ENCODE measurements at places on chromosomes 3 and 15. TPM values are rescaled to one million over a fixed set of nuclear protein-coding genes. Genes with fewer than 3 reads are reported as not detected.

THBS1 gene
- total RNA-seq: 513 TPM

CRYBG3 gene
- total RNA-seq: 22.6 TPM

SOX2 gene
- 2.9 TPM for total RNA-seq

FBXW12 gene
- not detected for total RNA-seq

STRIT1 gene
- total RNA-seq: not detected

LEKR1 gene
- total RNA-seq: not detected

LIPH gene
- total RNA-seq: 2.7 TPM

MST1R gene
- total RNA-seq: 38.1 TPM

DNA sequence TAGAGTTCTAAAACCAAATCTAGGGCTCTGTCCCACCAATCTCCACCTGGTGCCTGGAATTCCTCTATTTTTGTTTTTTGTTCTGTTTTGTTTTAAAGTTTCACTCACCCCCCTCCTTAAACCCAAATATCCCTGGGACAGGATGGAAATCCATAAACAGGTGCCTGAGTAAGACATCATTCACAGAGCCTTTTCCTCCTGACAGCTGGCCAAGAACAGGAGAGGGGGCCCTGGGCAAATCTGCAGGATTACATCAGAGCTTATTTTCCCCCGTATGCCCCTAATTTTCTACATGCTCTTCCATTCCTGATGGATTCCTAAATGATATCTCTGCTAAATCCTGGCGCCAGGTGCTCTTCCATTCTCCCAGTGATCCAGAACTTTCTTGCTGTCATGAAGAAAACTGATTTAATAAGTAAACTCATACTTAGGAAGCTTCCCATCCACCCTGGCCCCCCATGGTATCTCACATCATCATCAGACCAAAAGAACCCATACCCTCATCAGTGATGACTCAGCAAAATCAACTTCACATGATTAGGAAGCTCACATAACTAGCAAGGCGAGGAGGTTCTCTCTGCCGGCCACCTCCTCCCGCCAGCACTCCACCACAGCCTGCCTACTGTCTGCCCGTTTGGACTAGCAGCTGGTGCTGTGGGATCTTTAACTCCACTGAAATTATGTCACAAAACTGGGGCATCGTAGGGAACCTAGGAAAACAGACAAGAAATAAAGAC lies 61.0 kb downstream of the LIPC start:
- DNase-seq: no peak

- no peak for DNase-seq
These were observed 60.2 kb upstream of the TSEN2 start for GRCh38 chr3:12423918-12424630.

DNA sequence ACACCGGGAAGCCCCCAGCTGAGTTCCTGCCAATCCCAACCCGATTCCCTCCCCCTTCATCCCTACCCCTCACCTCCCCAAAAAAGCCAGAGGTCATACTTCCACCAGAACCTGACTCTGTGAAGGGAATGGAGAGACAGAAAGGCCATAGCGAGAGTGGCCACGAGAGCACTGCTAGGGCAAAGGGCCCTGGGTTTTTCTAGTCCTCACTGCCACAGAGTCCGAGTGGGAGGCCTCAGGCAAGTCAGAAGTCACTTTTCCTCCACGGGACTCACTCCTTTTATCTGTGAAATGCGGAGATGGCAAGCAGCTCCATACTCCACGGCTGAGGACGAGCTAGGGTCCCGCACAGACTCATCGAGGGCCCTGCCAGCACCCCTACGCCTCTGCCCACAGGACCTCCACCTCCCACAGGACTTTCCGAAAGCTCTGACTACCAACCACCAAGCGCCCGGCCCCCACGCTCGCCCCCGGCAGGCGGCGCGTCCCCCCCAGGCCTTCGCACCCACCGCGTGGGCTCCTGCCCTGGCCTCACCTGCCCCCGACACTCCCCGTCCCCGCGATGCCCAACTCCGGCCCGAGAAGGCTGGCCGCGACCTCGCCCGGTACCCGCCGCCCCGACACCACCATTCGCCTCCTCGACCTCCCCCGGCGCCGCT lies 792 bp downstream of the ATP13A3 start:
- no peak for DNase-seq

- no peak for DNase-seq
These were observed 25.1 kb downstream of the DTWD1 start for GRCh38 chr15:49645941-49646340.

- no peak for DNase-seq
These were observed 60.7 kb downstream of the FSIP1 start for GRCh38 chr15:39721893-39722292.

GRCh38 chr3:120286465-120286864 lies 1.4 kb upstream of the GPR156 start:
- no peak for DNase-seq

GRCh38 chr3:18308096-18308650 lies 117.0 kb downstream of the SATB1 start:
- DNase-seq: no peak

DNA sequence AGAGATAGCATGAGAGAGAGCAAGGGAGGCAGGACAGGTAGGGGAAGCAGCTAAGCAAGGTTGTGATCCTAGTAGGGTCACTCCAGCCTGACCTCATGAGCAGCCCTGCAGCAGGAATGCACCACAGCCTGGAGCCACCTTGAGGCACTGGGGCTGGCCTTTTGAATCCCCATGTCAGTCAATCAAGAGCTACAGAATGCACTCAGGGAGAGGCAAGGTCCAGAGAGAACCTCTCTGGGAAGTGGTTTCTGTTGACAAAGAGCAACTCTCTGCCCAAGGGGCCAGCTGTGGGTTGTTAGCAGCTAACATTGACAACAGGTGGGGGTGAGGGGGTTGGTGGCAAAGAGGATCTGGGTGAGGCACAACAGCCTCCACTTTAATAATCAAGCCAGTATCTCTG lies 54.6 kb downstream of the TRANK1 start:
- DNase-seq: no peak

- DNase-seq: no peak
These were observed 1222.1 kb downstream of the OTOL1 start for GRCh38 chr3:162718697-162719096.

DNA sequence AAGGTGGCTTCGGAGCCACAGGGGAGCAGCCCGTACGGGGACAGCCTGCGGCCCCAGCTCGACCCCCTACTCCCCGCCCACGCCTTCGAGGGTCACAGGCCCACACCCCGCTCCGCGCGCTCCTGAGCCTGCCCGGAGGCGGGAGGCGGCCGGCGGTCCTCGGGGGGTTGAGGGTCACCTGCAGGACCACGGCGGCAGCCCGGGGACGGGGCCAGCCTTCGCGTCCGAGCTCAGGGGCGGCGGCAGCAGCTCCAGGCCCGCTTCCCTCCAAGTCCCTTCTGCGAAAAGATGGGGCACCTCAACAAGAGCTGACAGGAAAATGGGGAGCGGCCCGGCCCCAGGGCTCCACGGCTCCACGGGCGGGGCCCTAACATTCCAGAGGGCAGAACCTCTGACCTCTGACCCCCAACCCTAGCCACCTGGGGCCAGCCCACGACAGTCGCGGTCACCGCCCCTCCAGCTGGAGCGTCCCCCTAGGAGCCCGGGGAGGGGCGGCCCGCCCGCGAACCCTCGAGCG lies 428 bp downstream of the LYSMD4 start:
- no peak for DNase-seq

DNA sequence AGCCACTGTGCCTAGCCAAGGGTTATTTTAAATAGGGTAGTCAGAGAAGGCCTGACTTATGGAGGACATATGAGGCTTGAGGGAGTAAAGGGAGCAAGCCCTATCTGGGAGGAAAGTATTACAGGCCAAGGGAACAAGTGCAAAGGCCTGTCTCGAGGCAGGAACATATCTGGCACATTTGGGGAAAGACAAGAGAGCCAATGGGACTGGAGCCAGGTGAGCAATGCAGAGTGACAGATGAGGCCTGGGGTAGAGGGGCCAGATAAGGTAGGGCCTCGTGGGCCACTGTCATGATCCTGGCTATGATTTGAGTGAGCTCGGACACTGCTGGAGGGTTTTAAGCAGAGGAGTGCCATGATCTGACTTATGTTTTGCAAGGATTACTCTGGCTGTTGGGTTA lies 43.8 kb downstream of the DCP1A start:
- no peak for DNase-seq

- no peak for DNase-seq
These were observed 1120.0 kb downstream of the IGSF11 start for GRCh38 chr3:117914540-117915100.

- DNase-seq: no peak
These were observed 620.3 kb downstream of the ZPLD1 start for GRCh38 chr3:103055021-103055520.

- DNase-seq: no peak
These were observed 552.9 kb upstream of the KCNMB2 start for GRCh38 chr3:177983320-177983719.

DNA sequence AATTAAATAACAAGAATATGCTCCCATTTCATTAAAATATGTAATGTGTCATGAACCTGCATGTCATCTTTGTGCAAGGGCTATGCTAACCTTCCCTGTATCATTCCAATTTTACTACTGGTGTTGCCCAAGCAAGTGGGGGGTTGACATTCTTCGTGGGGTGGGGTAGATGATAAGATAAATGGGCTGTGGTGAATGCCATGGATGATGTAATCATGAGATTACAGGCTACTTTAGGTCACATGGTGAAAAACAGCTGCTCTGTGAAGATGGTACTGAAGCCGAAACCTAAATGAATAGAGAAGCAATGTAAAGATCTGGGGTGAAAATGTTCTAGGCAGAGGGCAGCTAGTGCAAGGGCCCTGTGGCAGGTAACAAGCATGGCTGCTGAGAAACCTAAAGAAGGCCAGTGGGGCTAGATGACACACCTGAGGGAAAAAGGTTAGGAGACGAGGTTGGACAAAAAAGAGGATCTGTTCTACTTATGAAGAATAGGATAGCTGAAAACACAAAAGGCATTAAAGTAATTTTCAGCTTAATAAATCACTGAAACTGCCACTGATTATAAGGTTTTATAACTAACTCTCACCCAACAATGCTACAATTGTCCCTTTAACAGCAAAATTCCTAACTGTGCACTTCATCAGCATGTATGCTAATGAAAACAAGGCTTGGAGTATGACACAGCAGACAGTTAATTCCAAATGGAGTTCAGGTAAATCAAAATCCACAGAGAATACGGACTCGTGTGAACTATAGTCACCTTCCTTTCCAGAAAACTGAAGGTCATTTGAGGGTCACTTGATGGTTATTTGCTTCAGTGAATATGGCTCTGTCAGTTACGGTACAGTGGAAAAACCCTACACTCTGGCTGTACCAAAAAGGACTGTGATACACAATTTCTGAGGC lies 35.0 kb downstream of the MTMR10 start:
- DNase-seq: no peak

DNA sequence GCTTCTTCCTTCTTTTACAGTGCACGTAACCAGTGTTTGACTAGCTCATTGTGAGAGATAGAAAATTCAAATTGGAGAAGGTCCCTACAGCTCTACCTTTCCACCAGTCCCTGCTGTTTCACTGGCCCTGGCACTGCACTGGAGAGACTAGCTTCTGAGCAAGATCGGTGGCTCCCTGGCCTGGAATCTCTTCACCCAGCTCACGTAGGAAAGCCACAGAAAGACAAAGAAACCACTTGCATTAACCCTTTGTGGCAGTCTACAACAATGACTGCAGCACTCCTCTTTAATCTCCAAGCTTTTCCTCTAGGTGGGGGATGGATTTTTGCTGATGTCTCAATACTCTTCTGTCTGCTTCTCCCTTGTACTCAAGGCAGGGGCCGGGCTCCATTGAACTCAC lies 155.9 kb downstream of the PEX5L start:
- DNase-seq: no peak

GRCh38 chr3:176798680-176799079 lies 398.6 kb downstream of the TBL1XR1 start:
- DNase-seq: no peak

- DNase-seq: no peak
These were observed 302.9 kb upstream of the RARB start for GRCh38 chr3:25125201-25125600.

DNA sequence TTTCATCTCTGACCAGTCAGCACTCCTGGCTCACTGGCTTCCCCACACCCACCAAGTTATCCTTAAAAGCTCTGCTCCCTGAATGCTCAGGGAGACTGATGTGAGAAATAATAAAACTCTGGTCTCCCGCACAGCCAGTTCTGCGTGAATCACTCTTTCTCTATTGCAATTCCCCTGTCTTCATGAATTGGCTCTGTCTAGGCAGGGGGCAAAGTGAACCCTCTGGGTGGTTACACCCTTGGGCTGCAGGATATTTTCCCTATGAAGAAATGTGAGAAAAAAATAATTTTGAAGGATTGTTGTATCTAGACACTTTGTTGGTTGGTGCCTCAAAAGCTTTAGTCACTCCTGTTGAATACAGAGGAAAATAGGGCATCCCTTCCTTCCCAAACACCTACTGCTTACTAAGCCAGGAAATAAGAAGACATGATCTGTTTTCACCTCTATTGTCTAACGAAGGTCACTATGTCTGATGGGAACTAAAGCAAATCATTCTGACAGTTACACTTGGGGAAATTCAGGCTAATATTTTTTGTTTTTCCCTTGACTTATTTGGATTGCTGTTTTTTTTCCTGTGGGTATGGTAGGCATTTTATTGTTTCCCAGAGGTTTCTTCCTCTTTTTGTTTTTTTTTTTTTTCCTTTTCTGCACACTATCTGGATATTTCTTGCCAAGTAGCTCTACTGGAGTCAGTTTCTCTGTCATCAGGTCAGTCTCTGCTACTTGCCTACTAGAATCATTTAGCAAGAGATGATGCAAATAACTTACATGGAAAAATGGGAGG lies 15.3 kb upstream of the TNFSF10 start:
- no peak for DNase-seq

DNA sequence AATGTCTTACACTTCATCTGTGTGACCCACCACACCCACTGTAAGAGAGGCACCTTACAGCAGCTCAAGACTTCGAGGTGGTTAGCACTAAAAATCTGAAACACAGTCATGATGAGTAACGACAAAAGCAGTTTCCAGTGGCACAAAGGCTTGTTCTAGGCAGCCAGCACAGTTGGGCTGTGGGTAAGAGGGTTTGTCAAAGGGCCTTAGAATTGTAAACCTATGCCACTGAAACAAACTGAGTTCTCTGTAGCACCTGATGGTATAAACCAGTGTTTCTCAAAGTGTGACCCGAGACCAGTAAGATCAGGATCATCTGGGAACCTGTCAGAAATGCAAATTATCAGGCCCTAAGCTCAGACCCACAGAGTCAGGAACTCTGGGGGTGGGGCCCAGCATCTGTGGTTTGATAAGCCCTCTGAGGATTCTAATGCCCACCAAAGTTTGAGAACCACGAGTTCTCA lies 36.5 kb downstream of the DAPK2 start:
- no peak for DNase-seq

Measured in vagina (tissue), 2 donors.